ENCODE measurements at places on chromosomes 4 and X.

DNA sequence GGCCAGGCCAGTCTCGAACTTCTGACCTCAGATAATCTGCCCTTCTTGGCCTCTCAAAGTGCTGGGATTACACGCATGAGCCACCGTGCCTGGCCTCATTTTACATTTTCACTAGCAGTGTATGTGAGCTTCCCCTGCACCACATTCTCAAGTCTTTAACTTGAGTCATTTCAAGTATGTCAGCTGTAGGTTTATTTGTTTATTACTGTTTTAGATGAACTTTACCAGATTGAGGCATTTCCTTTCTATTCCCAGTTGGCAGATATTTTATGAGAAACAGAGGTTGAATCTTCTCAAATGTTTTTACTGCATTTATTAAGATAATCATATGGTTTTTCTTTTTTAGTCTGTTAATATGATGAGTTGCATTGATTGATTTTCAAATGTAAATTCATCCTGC, 114.6 kb upstream of the SH3RF1 start:
- DNase-seq, result no peak

- DNase-seq, result no peak
Observed at GRCh38 chr4:130393642-130394041, 1297.7 kb downstream of the C4orf33 start.

DNA sequence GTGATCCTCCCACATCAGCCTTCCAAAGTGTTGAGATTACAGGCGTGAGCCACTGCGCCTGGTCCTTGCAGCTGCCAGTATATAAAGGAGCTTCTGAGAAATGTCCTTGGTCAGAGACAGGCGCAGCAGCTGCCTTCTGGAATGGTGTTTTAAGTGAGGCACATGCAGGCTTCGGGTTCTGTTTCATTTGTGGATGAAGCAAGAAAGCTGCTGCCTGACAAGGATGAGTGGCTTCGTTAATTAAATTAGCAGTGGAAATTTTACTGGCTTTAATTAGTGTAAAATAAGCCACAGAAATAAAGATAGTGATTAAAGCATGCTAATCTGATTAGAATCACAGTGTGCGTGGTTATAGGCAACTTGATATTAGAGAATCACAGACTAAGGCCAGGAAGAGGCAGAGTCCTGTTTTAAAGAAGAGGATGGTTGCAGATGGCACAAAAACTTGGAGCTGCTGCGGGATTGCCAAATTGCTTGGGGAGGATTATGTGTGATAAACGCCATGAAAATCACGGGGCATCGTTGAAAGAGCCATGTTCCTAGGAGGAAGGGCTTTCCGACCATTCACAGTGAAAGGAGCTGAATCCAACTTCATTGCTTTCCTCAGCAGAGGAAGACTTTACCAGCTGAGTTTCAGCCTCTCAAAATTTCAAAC, 348.4 kb upstream of the FAT1 start:
- no peak for DNase-seq

DNA sequence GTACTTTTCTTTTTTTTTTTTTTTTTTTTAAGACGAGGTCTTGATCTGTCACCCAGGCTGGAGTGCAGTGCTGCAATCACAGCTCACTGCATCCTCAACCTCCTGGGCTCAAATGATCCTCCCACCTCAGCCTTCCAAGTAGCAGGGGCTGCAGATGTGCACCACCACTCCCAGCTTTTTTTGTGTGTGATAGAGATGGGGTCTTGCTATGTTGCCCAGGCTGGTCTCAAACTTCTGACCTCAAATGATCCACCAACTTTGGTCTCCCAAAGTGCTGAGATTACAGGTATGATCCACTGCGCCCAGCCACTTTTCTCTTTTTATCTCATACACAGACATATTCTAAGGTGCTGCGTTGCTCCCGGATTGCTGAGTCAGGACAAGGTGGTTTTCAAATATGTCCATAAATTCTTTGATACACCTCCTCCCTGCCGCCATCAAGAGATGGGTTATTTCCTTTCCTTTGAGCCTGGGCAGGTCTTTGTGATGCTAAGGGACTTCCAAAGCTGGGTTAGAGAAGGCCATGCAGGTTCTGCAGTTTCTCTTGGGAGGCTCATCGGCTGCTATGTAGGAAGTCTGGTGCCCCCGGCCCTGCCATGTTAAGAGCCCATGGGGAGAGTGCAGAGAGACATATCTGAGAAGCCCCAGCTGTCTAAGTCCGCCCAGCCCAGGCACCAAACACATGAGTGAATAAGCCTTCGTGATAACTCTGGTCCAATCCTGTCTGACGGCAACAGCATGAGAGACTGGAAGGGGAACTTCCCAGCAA, 8.4 kb upstream of the PLA2G12A start:
- DNase-seq, result no peak

- no peak for DNase-seq
Observed at GRCh38 chr4:70674731-70675130, 8.4 kb upstream of the JCHAIN start.

DNA sequence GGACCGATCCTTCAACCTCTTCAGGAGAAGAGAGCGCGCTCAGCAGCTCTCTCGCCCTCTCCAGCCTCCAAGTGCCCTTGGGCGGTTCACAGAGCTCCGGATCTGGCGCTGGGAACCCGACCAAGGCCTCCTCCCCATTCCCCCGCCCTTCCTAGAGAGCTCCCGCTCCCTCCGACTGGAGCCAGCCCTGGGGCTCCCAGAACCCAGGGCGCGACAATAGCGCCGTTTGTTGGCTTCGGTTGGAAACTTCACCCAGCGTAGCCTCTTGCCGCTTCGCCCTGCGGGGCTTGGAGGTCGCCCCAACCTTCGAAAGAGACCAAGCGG, 3.1 kb upstream of the SOX3 start:
- DNase-seq, result no peak

DNA sequence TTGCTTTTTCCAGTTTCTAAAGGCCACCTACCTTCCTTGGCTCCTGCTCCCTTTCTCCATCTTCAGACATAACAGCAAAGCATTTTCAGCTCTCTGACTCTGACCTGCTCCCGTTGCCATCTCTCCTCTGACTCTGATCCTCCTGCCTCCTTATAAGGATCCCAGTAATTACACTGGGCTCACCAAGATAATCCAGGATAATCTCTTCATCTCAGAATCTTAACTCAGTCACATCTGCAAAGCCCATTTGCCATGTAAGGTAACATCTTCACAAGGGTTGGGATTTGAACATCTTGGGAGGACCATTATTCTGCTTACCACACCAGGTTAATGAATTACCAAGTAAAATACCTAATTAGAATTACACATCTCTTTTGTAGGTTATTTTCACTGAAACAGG, 41.3 kb upstream of the MAGED1 start:
- DNase-seq, result no peak

- DNase-seq, result peak; percentile 9
Observed at GRCh38 chrX:24153178-24153795, 3.8 kb downstream of the ZFX start.

GRCh38 chrX:101764538-101764937, 104.9 kb upstream of the ARMCX2 start:
- DNase-seq, result no peak

DNA sequence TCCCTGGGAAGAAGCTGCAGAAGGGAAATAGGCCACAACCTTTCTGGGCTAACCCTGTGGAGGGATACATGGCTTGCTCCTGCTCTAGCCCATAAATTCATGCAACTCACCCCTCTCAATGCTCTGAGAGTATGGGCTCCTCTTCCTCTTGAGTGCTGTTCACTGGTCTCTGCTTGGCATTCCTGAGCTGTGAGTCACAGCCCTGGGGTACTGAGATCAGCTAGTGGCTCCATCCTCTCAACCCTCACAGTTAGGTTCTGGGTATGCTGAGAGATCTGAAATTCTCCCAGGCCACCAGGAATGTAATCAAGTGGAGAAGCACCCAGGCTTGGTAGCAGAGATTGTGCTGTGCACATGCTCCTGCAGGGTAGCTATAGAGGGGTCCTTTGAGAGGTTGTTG, 60.6 kb upstream of the SPANXN2 start:
- DNase-seq, result no peak

DNA sequence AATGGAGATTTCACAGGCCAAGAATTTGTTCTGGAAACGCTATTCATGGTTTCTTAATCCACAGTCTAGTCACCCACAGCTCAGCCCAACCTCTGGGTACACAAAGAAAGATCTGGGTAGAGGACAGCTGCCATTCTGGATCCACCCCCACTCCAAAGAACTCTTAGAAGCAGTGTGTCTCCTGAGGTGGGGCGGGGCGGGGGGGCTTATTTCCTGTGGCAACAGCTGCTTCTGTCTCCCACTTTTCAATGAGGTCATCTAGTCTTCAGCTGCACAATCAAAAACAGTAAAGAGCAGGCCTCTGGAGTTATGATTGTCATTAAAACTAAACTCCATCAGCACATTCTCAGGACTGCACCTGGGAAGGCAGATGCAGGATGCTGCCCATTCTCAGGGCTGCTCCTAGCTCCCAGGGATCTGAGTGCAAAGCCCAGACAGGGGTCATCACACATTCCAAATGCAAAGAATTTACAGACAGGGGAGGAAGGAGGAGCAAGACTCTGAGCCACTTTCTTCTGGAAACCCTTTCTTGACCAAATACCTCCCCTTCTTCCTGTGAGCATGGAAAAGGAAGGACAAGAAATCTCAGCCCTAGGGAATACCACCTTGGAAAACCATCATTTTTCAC, 207.3 kb downstream of the HS6ST2 start:
- DNase-seq, result no peak

DNA sequence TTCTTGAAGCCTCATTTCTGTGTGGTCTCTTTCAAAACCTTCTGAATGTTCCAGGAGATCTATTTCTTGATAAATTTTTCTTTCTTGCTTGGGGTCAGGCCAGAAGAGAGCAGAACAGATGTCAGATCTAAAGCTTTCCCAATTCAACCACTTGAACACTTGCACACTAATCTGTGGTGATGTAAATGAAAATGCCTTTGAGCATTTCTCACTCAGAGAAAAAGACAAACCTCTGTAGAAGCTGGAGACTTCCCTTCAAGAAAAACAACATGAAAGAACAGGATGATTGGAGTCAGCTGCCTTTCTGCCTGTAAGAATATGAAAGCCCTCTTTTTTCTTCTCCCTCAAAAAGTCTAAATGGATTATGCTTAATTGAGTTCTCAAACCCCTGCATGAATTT, 11.2 kb downstream of the IGFBP7 start:
- DNase-seq, result no peak

DNA sequence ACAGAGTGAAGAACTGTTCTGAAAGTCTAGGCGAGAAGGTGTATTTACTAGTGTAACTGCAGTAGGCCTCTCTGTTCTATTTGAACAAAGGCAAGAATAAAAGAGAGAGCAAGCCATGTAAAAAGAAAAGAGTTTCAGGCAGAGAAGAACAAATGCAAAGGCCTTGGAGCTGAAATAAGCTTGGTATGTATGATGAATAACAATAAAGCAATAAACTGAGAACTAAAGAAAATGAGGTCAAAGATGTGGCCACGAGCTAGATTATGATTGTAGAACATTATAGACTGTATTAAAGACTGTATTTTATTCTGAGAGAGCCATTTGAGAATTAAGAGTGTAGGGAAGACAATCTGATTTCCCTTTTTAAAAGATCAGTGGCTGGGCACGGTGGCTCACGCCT, 160.5 kb downstream of the LRBA start:
- DNase-seq, result no peak

DNA sequence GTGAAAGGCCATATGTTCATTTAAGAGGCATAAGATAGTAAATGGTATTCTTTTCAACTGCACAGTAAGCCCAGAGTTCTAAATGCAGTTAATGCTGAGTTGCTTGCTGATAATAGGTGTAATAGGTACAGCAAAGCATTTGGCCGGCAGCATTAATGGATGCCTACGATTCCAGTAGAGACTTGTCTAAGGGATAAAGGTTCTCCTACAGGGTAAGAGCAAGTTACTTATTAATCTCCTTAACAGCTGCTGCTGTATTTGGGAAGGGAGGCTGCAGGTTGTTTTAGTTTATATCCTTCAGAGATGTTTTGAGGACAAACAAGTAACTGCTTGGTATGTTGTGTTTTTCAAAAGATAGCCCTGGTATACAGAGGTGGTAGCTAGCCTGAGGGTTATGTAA, 16.8 kb downstream of the TSPAN7 start:
- DNase-seq, result no peak

- DNase-seq, result no peak
Observed at GRCh38 chr4:8341691-8342090, 72.1 kb downstream of the HTRA3 start.

- DNase-seq, result no peak
Observed at GRCh38 chr4:70931347-70931746, 29.2 kb downstream of the MOB1B start.

GRCh38 chr4:22099896-22100295, 151.3 kb upstream of the KCNIP4 start:
- DNase-seq, result no peak

DNA sequence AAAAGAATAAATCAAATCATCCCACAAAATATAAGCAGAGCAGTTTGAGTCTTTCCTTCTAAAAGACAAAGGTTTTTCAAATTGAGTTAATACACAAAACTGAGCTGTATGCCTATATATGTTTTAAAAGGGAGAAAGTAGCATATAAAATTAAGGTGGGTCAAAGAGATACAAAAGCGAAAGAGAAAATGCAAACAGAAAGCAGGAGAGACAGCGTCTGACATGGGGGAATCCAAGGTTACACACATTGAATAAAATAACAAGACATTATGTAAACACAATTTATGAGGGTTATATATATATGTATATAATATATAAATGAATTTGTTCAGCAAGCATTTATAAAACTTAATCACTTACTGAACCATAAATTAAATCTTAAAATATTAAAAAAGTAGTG, 276.1 kb upstream of the LCORL start:
- DNase-seq, result no peak

- DNase-seq, result no peak
Observed at GRCh38 chr4:168274871-168275270, 43.7 kb downstream of the DDX60 start.

- no peak for DNase-seq
Observed at GRCh38 chr4:144509088-144510015, 136.6 kb upstream of the HHIP start.

DNA sequence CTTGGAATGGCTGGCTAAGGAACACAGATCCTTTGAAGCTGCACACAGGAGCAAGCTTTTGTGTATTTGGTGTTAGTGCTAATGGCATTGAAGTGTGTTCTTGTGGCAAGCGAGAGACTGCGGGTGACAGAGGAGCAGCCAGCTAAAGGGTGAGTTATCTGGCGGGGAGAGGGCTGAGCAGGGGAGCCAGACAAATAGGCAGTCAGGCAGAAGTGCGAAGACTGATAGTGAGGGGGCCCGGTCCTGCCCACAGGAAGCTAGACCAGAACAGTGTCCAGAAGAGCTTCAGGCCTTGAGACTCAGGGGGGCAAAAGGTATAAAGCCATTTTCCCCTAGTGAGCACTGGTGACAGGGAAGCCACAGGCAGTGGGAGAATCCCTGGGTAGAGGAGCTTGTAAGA, 49.6 kb upstream of the MAMLD1 start:
- no peak for DNase-seq

DNA sequence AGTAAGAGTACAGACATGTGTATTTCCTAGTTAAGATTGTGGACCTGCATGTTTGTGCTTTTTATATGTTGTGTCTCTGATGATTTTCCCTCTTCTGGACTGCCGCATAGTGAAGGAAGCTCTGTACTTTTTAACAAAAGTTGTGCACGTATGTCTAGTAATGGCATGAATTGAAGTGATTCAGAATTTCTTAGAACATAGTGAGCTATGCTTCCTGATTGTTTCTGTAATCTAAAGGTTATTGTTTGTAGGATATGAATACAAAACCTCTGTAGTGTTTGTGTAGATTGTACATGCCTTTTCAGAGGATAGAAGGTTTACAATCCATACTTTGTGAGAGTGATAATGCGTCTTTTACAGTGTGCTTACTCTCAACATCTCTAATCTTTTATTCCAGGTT, 37.0 kb upstream of the NUDT6 start:
- DNase-seq, result no peak

All from CD4-positive, alpha-beta T cell treated with Interleukin-15 for 4 hours (primary cell).